ENCODE measurements at places on chromosomes 5 and 9.

GRCh38 chr5:14201325-14202045 lies 58.3 kb downstream of the TRIO start:
- DNase-seq, result no peak

DNA sequence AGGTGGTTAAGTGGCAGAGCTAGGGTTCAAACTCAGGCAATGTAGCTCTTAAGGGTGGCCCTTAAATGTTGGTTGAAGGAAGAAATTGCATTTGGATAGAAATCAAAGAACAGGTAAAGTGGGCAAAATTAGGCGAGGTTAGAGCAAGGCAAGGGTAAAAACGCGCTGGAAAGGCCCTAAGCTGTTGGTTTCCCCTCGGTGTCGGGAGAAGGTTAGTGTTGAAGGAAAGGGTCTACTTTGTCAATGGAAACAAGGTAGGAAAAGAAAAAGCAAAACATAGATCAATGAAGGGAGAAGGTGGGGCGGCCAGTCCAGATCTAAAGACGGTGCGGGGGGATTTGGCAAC lies 431 bp downstream of the FASTKD3 start:
- DNase-seq, result peak; percentile 24

- DNase-seq, result no peak
Observed at GRCh38 chr5:133898440-133898839, 70.0 kb downstream of the C5orf15 start.

DNA sequence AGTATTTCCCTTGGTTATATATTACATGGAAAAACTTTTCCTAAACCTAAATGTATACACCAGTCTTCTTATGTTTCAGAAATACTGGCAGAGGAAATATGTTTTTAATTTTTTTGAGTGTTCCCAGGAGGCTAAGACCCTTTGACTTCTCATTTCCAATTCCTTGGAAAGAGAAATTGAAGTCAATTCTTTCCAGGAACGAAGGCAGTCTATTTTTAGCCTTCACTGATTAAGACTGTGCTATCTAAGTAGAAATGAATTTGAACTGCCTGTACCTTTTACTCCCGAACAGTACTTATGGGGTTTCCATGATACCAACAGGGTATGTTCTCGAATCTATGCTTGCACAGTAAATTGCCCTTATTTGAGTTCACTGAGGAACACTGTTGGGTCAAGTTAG lies 340.3 kb upstream of the CD180 start:
- DNase-seq, result no peak

GRCh38 chr9:116958881-116959280 lies 271.8 kb downstream of the TRIM32 start:
- no peak for DNase-seq

- no peak for DNase-seq
Observed at GRCh38 chr5:132232465-132232864, 4.8 kb upstream of the P4HA2 start.

GRCh38 chr9:93792358-93792757 lies 162.8 kb downstream of the BARX1 start:
- DNase-seq, result no peak

DNA sequence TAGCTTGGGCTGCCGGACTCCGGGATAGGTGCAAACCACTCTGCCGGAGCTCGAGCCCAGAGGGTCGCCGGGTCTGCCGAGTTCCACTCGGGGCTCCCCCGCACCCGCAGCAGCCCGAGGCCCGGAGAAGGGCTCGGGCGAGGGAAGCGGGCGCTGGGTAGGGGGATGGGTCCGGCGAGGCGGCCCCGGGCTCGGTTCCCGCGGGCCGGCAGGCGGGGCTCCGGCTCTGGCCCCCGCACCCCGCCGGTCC lies 507 bp downstream of the RICTOR start:
- DNase-seq, result no peak

GRCh38 chr9:93663877-93664548 lies 87.6 kb downstream of the PHF2 start:
- no peak for DNase-seq

DNA sequence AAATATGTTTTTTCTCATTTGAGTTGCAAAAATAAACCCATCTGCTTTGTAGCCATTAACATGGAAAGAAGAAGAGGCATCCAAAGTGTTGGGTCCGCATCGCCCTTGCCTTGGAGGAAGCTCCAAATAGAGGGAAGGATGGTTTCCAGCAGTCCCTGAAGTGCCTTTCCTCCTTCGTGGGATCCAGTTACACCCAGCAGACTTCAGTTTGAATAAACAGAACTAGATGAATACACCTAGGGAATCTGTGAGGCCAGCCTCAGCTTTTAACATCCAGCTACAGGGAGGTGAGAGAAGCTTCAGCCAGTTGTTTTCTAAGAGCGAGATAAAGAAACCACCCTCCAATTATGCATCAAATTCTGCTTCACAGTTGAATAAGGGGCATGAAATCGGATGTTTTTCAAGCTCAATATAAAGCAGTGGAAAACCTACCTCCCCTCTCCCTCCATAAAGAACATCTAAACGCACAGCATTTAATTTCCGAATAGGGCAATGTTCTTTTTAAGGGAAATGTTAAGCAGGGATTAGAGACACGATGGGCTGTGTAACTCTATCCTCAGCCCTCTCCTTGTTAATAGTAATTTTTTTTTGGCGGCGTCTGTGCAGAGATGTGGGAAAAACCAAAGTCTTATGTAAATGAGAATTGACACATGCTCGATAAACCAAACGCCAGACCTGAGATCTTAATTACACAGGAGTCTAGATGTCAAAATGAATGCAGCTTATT lies 264.7 kb downstream of the SLIT3 start:
- no peak for DNase-seq

DNA sequence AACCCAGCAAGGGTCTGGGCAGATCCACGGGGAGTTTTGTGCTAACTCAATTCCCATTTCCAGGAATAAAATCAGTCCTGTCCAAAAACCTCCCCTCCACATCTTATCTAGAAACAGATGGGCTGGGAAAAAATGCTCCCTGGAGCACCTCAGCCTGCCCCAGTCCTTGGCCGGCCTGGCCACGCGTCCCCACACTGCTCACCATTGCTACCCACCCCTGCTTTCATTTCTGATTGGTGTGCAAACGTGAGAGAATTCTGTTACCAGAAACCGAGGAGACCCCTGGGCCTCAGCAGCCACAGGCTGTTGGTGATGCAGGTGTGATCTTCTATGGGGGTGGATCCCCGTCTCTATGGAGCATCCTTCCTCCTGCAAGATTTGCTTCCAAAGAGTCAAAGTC lies 38.0 kb upstream of the OLFM1 start:
- DNase-seq, result no peak

GRCh38 chr9:81772144-81772543 lies 82.8 kb upstream of the TLE1 start:
- no peak for DNase-seq

DNA sequence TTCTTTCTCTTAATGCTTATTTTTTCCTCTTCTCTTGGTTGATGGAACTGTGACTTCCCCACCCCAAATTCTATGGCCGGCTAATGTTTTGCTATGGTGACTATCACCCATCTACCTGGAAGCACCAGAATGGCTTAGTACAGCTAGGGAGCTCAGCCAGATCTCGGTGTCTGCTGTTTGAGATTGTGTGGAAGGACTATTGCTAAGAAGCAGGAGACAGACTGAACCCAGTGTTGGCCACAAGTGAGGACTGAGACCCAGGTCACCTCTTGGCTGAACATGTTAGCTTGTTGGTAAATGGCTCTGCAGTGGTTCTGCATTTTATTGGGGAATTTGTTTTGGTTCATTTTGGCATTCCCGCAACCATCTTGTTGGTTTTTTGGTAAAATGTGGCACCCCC lies 2.7 kb downstream of the PRRC2B start:
- DNase-seq, result no peak

DNA sequence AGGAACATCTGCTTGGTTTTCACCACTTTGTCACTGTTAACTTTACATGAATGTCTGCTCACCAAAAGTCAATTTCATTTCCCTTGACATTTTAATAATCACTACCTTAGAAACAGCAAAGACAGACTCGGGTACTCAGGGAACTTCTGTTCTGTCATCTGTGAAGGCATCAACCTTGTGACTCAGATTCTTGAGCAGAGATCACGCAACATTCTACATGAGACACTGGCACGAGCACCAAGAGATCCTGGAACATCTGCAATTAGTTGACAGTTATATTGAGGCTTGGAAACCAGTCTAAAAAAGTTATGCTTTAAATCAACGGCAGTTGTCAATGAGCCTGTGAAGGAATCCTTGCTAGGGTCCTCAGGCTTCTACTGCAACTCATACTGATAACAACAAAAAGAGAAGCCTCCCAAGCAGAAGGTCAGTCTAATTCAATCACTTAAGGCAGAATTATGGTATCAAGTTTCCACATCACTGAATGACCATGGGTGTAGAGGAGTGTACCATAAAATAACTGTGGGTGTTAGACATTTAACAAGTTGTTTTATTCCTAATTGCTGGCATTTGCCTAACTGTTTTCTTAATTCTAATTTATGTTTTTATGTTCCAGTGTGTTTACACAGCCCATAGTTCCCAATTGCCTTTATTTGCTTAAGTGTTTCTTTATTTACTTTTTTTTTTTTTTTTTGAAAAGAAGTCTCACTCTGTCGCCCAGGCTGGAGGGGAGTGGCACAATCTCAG lies 3.3 kb upstream of the PBX3 start:
- DNase-seq, result no peak

- no peak for DNase-seq
Observed at GRCh38 chr5:1831677-1832313, 30.6 kb downstream of the NDUFS6 start.

- DNase-seq, result no peak
Observed at GRCh38 chr5:82799361-82800077, 277.7 kb downstream of the TMEM167A start.

DNA sequence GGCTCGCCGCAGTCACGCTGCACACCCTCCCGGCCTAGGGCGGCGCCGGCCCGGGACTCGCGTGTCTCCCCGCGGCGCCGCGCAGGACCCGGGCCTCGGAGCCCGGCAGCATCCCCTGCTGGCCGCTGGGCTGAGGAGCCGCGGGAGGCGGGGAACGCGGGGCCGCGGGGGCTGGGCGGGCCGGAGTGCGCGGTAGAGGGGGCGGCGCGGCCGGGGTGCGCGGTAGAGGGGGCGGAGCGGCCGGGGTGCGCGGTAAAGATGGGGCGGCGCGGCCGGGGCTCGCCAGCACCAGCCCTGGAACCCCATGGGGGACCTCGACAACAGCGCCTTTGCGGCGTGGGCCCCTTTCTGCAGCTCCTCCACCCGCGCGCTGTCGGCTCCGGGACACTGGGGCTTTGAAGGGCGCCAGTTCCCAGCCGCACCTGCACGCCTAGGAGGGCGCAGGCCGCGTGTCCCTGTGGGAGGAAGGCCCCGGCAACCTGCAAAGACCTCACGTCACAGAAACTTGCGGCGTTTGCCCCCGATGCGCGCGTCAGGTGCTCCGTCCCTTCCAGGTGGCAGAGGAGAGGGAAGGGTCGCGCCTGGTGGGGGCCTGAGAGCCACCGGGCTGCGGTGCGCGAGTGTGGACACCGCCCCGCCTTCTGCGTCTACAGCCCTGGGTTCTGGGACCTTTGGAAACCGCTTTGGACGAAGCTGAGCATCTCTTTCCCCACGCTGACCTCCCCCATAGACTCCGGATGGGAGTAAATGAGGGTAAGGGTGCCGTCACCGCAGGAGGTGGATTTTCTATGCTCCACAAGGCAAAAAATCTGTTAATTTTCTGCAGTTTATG lies 49.6 kb downstream of the NSUN2 start:
- no peak for DNase-seq

DNA sequence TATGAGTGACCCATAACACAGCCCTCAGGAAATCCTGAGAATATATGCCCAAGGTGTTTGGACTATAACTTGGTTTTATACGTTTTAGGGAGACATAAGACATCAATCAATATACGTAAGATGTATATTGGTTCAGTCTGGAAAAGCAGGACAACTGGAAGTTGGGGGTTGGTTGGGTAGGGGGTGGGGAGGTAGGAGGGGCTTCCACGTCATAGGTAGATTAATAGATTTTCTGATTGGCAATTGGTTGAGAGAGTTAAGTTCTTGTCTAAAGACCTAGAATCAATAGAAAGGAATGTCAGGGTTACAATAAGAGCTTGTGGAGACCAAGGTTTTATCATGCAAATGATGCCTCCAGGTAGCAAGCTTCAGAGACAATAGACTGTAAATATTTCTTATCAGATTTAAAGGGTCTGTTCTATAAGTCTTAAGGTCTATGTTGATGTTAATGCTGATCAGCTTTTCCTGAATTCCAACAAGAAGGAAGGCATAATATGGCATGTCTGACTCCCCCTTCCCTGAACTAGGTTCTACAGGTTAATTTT lies 2267.7 kb upstream of the ACO1 start:
- no peak for DNase-seq

- no peak for DNase-seq
Observed at GRCh38 chr5:172688349-172689217, 47.5 kb downstream of the NEURL1B start.

GRCh38 chr9:35896570-35896969 lies 9.4 kb upstream of the HRCT1 start:
- no peak for DNase-seq

- no peak for DNase-seq
Observed at GRCh38 chr5:143892271-143892670, 80.3 kb downstream of the HMHB1 start.

DNA sequence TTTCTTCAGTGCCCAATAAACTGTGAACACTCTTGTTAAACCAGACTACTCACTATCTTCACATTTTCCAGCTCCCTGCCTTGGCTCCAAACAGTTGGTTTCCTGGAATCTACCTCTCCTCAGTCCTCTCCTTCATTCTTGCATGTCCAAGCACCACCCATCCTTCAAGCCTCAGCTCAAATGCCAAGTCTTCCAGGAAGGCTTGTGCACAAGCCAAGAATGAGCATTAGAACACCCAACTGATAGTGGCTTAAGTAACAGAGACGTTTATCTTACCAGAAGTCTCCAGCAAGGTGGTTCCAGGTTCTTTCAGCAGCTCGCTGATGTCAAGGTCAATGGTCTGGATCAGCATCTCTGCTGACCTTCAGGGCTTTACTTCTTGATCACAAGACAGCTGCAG lies 60.1 kb downstream of the PTPDC1 start:
- no peak for DNase-seq

DNA sequence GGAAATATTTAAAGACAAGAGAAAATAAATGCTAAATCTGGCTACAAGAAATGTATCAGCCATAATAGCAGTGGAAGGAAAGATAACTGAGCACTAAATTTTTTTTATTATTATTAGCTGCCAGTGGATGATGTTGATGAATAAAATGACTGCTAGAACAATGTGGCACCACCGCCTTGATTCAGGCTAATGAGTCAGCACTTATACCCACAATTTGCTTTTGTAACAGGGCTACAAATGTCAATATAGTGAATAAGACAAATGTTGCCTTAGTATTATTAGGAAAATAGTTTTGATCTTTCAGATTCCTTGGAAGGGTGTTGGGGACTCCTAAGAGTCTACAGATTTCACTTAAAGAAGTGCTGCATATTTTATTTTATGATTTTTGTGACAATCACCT lies 555.2 kb upstream of the GRAMD2B start:
- no peak for DNase-seq

DNA sequence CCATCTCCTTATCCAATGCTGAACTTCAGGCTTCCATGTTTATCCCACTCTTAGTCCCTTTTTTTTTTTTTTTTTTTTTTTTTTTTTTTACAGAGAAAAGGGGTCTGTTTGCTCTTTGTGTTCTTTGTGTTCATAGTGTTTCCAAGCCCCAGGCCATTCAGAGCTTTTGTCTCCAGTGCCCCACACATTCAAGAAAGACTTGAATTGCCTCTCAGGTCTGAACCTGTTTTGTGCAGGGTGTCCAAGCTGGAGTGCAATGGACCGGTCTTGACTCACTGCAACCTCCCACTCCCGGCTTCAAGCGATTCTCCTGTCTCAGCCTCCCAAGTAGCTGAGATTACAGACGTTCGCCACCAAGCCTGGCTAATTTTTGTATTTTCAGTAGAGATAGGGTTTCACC lies 191.2 kb downstream of the PALM2AKAP2 start:
- no peak for DNase-seq
